ENCODE measurements at places on chromosomes 7 and 10.

DNA sequence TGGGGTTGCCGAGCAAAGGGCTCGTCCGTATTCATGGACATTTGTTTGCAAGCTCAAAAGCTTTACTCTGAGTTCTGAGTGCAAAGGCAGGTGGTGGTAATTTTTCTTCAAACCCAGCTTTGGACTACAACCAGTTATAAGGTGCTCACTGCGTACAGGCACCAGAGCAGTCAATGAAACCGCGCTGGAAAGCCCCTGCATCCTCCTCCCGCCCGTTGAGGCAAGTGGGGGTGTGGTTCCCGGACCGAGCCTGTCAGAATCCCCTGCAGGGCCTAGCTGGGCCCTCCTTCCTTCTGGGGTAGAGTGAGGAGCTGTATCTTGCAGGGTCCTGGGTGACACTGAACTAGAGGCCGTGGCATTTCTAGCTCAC is 22.3 kb downstream of the AMZ1 start:
- no peaks in the 10 kb centered on the region for H3K4me1 ChIP-seq
- no peak overlapping the region for H3K27ac ChIP-seq
- no peaks in the 10 kb centered on the region for H3K36me3 ChIP-seq
- DNase-seq = no peak

DNA sequence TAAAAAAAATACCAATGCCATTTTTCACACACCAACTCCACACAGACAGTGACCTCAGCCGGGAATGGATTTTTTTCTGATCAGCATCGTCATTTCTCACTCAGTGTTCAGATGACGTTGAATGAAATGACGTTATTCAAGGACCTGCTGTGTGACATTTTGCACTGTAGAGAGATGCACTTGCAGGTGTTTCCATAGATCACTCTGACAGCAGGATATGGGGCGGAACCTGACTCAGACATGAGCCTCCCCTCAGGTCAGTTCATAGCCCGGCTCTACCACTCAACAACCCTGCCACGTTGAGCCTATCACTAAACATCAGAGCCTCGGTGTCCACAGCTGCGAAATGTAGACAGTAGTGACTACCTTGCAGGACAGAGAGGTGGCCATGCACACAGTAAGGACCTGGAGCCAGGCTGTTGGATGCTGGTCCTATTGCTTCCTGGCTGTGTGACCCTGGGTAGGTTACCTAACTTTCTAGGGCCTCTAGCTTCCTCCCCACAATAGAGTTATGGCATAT is 41.4 kb upstream of the ANTXRL start:
- no peaks in the 10 kb centered on the region for H3K36me3 ChIP-seq
- no peak overlapping the region for H3K4me3 ChIP-seq
- H3K27ac ChIP-seq = no peak overlapping the region
- no peaks in the 10 kb centered on the region for H3K4me1 ChIP-seq
- H3K27me3 ChIP-seq = no peaks in the 10 kb centered on the region

DNA sequence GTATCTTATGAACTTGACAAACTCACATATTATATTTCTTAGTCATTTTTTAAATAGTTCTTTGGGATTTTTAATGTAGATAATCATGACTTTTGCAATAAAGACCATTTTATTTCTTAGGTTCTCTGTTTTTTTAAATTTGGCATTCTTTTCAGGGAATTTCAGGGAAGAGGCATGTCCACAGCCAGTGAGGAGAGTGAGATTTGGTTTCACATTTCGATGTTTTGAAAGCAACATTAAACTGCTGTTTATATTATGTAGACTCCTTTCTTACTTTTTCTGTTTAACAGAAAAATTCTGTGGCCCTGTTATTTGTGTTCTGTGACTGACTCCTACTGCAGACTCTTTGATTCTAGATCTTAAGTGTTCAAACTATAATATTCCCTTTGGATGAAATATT is 153.7 kb downstream of the FAM107B start:
- DNase-seq = no peak
- H3K27ac ChIP-seq = no peak overlapping the region
- no peaks in the 10 kb centered on the region for H3K4me1 ChIP-seq
- no peaks in the 10 kb centered on the region for H3K27me3 ChIP-seq
- H3K36me3 ChIP-seq = no peaks in the 10 kb centered on the region

DNA sequence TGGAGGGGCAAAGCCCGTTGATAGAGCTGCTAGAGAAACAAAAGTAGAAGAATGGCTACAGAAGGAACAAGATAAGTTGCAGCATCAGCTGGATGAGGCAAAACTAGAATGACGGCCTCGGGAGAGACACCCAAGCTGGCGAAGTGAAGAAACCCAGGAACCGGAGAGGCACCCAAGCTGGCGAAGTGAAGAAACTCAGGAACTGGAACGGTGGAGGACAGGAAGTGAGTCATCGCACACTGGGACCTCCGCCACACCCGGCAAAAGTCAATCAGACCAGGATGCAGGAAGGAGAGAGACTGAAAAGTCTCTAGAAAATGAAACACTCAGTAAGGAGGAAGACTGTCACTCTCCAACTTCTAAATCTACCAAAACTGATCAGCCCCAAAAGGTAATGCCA is 133.0 kb upstream of the NEBL start:
- no peak overlapping the region for H3K4me3 ChIP-seq
- H3K27me3 ChIP-seq = no peaks in the 10 kb centered on the region
- H3K4me1 ChIP-seq = no peaks in the 10 kb centered on the region
- no peak overlapping the region for H3K27ac ChIP-seq
- no peaks in the 10 kb centered on the region for H3K36me3 ChIP-seq

DNA sequence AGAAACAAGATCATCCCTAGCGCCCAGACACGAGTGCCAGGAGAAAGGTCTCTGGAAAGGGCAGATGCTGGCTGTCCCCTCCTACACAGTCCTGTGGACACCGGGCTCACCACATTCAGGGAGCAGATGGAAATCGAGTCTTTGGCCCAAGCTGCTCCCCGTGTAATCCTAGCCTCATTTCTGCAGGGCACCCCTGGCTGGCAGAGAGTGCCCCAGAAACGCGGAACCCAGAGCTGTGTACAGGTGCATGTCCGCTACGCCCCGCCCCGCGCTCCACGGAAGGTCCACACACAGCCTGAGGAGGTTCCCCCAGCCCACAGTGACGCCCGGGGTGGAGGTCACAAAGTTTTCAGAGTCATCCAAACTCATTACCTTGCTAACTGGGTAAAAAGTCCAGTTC is 202.8 kb downstream of the MAD1L1 start:
- no peaks in the 10 kb centered on the region for H3K4me1 ChIP-seq
- H3K36me3 ChIP-seq = no peaks in the 10 kb centered on the region
- DNase-seq = no peak

DNA sequence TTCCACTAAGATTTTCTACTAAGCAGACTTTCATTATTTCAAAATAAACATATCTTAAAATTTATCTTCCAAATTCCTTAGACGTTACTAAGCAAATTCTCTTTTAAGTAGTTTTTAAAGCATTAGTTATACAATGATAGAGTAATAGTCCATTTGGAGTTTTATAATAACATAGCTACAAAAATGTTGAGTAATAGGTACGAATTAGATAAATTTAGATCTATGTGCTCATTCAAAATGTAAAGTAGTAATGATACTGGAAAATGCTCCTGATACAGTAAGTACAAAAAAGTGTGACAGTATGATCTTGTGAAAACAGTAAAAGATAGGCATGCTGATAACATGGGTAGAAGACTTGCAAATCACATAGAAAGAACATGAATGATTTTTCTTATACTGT is 4.5 kb downstream of the DMTF1 start:
- no peaks in the 10 kb centered on the region for H3K27me3 ChIP-seq
- H3K4me3 ChIP-seq = no peak overlapping the region
- no peak for DNase-seq
- peaks cover 14% of the 10 kb centered on the region for H3K4me1 ChIP-seq

GRCh38 chr10:74150204-74150989 is at the start of gene AP3M1:
Gene AP3M1, minus strand, starts transcription at chr10:74150828. Its CDS starts 12,449 bp downstream, at chr10:74138379.
- H3K4me3 ChIP-seq = peak within 1 kb of the TSS; percentile 99
- peaks cover 11% of the 10 kb centered on the region for H3K4me1 ChIP-seq
- peak within 1 kb of the TSS; percentile 88 for H3K27ac ChIP-seq
- H3K27me3 ChIP-seq = no peaks in the 10 kb centered on the region

DNA sequence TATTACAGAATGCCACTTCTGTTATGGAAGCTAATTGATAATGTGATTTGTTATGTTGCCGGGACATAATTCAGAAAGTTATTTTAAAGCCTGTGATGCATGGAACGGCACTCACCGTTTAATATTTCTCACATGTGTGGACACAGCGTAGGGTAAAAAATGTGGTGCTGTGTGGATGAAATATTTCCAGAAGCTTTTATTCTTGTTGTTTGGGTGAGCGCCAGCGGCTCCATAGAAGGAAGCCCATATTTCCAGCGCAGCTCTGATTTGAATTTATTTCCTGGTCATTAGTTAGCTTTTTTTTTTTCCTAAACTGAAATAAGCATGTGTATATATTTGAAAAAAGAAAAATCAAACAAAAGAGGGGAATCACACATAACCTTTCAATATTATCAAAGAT is 20.2 kb upstream of the NKX6-2 start:
- H3K27me3 ChIP-seq = no peaks in the 10 kb centered on the region
- H3K4me1 ChIP-seq = no peaks in the 10 kb centered on the region
- H3K4me3 ChIP-seq = no peak overlapping the region
- H3K36me3 ChIP-seq = no peaks in the 10 kb centered on the region

- no peak overlapping the region for H3K4me3 ChIP-seq
- H3K4me1 ChIP-seq = no peaks in the 10 kb centered on the region
- no peak for DNase-seq
- peak overlapping the region; percentile 30 for H3K27ac ChIP-seq
Observed at GRCh38 chr7:151351967-151352366, 10.4 kb downstream of the NUB1 start.

DNA sequence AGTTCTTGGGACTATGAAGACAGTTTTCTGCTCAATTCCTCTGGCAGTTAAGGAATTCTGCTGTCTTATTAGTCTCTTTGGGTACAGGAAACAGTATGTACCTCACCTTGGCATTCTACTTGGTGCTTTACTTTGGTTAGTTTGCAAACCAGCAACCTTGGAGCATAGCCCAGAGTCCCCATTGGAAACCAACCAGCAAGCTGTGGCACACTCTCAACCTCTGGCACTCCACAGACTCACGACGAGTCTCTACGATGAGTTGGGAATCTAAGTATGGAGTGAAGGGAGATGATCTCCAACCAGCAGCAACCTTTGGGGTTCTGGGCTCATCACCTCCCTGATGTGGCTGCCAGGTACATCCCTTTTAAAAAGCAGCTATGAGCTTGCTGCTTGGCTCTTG is 43.8 kb downstream of the TPK1 start:
- H3K27ac ChIP-seq = no peak overlapping the region
- peaks cover 4% of the 10 kb centered on the region for H3K36me3 ChIP-seq
- no peaks in the 10 kb centered on the region for H3K27me3 ChIP-seq

DNA sequence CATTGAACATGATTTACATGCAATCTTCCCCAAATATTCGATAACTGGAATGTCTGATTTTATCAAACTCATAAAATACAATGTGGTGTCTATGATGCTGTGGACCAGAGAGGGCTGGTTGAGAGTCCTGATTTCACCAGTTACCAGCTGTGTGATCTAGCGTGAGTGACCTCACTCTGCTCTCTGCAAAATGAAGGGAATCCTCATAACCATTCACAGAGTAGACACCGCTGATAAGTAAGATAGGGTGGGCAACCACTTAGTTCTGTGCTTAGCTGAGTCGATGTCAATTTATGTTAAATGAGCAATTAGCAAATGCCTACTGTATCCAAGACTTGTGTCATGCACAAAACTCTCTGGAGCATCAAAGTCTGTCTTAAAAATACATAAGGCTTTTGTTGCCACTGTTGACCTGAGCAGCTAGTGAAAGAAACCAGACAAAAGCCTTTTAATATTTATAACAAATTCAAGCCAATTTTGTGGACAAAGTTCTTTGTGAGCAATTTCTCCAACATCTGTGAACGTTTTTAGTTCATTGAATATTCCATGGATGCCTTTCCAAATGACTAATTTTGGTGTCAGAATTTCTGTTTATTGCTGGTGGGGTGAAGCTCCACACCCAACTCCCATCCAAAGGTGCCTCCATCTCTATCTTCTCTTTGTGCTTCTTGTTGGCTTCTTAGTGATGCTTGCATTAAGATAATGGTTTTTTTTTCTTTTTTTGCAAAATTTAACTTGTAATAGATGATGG is 314.2 kb downstream of the ADRA2A start:
- peak overlapping the region; percentile 37 for H3K27ac ChIP-seq
- no peak overlapping the region for H3K4me3 ChIP-seq
- no peaks in the 10 kb centered on the region for H3K27me3 ChIP-seq
- no peak for DNase-seq
- H3K4me1 ChIP-seq = peaks cover 5% of the 10 kb centered on the region
- no peaks in the 10 kb centered on the region for H3K36me3 ChIP-seq

DNA sequence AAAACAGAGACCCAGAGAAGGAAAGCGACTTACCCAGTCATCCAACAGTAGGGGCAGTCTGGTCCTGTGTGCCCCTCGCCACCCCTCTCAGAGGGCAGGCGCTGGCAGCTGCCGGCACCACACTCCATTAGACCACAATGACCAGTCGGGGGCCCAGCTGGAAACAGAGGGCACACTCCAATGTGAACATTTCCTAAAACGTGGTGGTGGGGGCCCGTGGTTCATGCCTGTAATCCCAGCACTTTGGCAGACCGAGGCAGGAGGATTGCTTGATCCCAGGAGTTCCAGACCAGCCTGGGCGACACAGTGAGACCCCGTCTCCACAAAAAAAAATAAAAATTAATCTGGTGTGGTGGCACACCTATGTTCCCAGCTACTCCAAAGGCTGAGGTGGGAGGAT is 912 bp upstream of the OAT start:
- H3K4me1 ChIP-seq = peaks cover 3% of the 10 kb centered on the region
- DNase-seq = peak; percentile 17
- no peaks in the 10 kb centered on the region for H3K36me3 ChIP-seq
- no peak overlapping the region for H3K27ac ChIP-seq

DNA sequence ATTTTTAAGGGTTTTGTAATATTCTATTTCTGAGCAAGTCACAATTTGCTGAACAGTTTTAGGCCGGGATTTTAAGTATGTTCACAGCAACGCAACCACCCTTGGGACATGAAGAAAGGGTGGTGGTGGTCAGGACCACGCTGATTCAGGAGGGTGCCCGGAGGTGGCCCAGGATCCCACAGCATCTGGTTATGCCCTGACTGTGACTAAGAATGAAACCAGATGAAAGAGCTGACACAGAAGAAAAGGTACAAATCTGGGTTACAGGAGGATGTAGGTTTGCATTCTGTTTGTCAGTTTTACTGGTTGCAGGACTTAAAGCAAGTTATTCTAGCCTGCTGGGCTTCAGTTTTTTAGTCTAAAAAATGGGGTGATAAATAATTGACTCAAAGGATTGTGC is 279.7 kb downstream of the CCSER2 start:
- H3K4me3 ChIP-seq = no peak overlapping the region
- no peak overlapping the region for H3K27ac ChIP-seq
- H3K27me3 ChIP-seq = no peaks in the 10 kb centered on the region
- no peaks in the 10 kb centered on the region for H3K36me3 ChIP-seq
- no peaks in the 10 kb centered on the region for H3K4me1 ChIP-seq
- DNase-seq = no peak

- H3K27me3 ChIP-seq = no peaks in the 10 kb centered on the region
- peaks cover 4% of the 10 kb centered on the region for H3K4me1 ChIP-seq
- no peak overlapping the region for H3K4me3 ChIP-seq
- H3K27ac ChIP-seq = no peak overlapping the region
Observed at GRCh38 chr7:75715864-75716263, 22.9 kb downstream of the HIP1 start.

- no peak for DNase-seq
- no peaks in the 10 kb centered on the region for H3K36me3 ChIP-seq
- no peak overlapping the region for H3K27ac ChIP-seq
- H3K4me3 ChIP-seq = no peak overlapping the region
- no peaks in the 10 kb centered on the region for H3K27me3 ChIP-seq
Observed at GRCh38 chr10:125845617-125846016, 22.3 kb downstream of the BCCIP start.
